Right forelimb (tissue), 1 donor: ENCODE measurements at places on chromosomes 2 and 18.

- no peak for DNase-seq
Measured at GRCh38 chr2:137705296-137705695, 259.0 kb upstream of the HNMT start.

DNA sequence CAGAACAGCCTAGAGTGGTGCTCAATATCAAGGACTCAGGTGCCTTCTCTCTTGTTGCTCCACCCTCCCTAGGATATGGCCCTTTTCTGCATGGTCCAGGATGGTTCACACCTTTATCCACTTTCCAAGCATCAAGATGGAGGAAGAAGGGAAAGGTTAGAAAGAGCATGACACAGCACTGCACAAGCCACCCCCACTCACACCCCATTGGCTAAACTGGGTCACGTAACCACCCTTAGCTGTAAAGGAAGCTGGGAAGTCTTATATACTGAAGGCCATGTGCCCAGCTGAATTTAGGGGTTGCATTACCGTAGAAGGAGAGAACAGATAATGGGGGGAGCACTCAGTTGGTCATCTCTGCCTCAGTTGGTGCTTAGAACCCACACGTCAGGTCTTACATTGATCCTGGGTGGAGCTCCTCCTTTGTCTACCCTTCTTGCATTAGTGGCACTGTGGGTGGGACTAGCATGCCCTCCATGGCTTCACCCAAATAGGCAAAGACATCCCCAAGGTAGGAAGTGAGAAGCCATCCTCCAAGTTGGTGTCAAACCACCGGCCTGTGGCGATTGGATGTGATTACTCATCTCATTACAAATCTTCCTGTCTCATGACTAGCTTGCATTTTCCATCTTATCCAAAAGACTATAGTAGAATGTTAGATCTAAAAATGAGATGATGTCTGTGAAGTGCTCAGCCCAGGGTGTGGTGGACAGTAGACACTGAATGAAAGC lies 248.5 kb downstream of the HAUS1 start:
- DNase-seq, result no peak

DNA sequence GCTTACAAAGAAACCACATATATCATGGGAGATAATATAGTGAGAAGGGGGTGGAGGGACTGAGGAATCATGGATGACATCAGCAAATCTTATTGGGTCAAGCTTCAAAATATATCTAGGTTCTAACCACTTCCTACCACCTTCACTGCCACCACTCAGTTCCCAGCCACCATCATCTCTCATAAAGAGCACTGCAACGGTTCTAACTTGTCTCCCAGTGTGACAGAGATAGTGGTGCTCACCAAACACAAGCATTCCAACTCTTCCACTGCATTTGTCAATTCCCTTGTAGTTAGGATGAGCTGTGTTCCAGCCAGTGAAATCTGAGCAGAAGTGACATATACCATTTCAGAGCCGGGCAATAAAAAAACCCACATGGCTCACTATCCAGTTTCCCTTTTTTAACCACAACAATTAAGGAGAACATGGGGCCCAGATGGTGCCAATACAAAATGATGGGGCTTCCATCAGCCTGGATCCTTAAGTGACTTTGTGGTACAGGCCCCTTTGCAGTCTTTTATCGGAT lies 318.1 kb downstream of the NBAS start:
- no peak for DNase-seq

GRCh38 chr18:46705521-46705920 lies 48.5 kb upstream of the LOXHD1 start:
- no peak for DNase-seq

DNA sequence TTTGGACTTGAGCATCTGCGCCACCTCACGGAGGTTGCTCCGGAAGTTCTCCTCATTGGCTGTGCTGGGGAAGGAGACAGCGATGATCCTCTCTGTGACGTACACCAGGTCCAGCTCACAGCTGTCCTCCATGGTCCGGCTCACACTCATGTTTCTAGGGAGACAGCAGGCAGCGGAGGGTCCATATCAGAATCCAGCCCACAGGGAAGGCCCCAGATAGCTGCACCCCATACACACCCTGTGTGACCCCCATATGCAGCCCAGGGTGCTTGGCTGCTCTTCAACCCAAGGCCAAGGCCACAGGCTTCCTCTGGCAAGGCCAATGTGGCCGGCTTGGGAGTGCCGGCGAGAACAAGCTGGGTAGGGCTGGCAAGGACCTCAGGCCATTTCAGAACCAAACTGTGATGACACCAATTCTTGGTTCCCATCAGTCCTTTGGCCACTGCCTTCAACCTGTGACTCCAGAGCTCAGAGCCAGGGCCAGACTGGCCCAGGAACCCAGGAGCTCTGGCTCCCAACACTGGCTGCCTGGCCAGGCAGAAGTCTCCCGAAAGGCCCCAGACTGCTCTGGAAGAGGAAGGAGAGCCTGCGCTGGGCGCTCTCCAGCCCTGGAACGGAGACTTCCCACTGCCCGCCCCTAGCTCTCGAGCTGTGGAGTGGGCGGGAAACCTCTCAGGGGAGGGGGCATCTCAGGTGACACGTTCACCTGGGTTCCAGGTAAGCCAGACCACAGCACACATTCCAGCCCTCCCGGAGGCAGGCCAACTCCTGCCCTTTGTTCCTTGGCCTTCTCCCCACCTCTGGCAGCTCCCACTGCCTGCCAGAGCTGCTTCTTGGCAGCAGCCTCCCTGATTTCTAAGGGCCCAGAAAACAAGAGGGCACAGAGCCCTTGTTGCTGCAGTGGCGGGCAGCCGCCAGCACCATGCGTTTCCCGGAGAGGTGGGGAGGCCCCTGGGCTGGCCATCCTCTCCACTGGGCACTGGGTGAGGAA lies 104.7 kb downstream of the TNS1 start:
- DNase-seq, result no peak

GRCh38 chr18:63074981-63075404 lies 244.6 kb downstream of the BCL2 start:
- DNase-seq, result peak; percentile 83

- no peak for DNase-seq
Measured at GRCh38 chr2:72793798-72794440, 31.9 kb downstream of the EXOC6B start.

DNA sequence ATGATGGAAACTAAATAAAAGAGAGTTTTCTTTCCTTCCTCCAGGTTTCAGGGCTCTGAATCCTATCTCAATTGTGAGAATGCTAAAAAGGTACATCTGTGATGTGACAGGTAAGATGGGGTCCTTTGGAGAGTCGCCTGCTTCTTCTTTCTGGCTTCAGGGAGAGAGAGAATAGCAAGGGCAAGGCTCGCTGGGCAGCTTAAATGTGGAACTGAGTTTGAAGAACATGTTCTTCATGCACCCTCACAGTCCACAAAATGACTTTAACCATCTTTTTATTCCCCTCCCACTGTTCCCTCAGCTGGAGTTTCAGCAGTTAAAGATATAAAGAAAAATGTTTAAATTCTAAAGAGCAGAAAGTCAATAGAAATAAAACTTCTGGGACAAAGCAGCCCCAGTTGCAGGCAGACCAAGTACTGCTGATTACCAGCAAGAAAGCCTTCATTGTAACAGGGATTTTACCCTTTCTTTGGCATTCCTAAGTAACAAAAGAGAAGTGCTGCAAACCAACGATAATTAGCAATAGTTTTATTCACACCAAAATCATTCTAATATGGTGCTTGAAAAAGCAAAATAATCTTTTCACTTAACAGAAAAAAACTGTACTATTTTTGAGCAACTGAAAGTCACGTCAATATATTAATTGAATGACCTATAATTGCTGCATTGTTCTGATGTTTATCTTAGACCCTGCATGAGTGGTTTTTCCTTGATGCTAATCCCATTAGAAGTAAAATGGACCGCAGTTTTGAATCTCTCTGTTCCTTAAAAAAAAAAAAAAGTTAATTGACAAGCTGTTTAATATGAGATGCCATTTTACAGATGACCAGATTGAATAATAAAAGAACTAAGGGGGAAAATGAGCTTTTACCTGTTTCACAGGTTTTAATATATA lies 61.5 kb downstream of the LRP2 start:
- no peak for DNase-seq

DNA sequence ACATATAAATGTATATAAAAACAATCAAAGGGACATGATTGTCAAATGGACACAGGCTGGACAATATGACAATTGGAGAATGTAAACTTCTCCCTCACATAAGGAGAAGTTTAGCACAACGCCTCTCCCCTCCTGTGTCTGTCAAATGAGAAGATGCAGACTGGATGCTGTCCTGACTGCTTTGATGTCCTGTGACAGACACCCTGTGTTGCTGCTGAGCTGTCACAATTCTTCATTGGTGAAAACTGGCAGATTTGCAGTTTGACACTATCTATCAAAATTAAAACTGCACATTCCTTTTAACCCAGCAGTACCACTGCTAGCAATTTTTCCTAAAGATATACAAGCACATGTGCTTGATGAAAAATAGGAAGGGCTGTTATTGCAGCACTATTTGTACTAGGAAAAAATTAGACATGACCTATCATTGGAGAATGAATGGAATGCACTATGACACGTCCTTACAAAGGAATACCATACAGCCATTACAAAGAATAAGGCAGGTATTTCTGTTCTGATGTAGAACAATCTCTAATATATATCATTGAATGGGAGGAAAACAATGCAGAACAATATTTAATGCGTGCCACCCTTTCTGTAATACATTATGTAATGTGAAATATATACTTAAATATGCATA lies 12.4 kb downstream of the DPYSL5 start:
- DNase-seq, result no peak

DNA sequence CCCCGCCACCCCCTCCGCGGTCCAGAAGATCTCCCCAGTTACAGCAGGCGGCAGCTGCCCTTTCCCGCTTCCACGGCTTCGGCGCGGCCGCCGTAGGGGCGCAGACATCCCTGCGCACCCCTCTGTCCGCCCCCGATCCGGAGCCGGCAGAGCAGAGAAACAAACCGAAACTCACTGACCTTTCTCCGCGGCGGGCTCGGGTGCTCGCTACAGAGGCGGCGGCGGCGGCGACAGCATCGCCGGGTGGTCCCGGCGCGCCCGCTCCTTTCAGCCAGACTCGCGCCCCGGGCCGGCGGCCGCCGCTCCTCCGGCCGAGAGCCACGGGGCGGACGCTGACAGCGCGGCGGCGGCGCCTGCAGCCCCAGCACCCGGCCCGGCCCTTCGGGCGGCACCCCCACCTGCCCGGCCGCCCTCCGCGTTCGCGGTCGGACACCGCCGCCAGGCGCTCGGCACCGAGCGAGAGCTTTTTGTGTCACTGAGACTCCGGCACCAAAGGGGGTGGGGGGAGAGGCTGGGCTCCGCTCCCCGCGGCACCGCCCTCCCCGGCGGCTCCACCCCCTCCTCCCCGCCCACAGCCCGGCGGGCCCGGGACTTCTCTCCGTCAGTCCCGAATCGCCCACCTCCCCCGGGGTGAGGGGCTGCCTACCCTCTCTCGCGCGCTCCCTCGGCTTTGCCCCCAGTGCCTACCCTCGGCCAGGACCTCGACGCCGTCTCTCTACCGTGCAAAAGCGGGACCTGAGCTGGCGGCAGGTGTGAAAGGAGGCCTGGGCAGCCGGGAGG lies 1.4 kb upstream of the RNF152 start:
- DNase-seq, result peak; percentile 85
